ENCODE measurements at places on chromosomes 11 and 22.

DNA sequence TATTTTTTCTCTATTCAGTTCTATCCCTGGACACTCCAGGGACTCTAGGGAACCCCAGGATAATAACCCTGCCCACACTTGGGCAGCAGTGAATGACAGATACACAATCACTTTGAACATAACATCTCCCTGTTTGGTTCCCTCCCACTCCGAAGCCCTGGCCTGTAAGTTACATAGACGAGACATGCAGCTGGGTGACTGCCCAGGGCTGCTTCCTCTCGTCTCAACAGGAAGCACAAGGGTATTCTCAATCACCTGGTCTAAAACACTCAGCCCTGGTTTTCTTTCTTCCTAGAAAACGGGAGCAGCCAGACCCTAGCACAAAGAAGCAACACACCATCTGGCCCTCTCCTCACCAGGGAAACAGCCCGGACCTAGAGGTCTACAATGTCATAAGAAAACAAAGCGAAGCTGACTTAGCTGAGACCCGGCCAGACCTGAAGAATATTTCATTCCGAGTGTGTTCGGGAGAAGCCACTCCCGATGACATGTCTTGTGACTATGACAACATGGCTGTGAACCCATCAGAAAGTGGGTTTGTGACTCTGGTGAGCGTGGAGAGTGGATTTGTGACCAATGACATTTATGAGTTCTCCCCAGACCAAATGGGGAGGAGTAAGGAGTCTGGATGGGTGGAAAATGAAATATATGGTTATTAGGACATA, 19.4 kb downstream of the LAYN start:
- DNase-seq = no peak

DNA sequence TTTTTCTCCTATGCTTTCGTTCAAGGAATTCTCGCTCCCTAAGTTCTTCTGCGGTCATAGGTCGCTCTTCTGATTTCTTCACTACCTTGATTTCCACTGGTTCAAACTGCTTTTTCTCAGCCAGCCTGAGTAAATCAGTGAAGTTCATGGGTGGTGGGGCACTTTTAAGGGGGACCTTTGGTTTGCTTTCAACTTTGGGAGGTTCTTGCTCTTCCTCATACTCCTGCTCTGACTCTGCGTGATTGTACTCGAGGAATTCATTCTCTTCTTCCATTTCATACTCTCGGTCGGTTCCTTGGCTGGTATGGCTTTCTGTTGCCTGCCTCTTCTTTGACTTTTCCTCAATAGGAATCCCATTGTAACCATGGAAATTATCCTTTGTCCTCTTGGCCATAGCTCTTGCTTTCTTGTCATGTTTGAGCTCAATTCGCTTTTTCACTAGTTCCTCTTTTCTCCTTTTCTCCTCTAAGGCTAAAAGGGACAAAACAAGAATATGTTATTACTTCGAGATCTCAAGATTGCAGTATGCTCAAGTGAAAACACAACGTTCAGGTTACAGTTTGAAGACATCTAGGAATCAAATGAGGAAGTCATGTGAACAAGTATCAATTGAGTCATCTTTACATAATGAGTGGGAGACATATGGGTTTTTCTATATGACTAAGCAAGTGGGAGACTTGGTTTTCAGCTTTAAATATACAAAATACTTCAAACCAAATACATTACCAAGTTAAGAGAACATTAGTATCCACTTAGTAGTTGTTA, 16.2 kb downstream of the MISFA start:
- DNase-seq = no peak

- no peak for DNase-seq
These were observed 55.1 kb downstream of the AAMDC start for GRCh38 chr11:77876045-77876444.

DNA sequence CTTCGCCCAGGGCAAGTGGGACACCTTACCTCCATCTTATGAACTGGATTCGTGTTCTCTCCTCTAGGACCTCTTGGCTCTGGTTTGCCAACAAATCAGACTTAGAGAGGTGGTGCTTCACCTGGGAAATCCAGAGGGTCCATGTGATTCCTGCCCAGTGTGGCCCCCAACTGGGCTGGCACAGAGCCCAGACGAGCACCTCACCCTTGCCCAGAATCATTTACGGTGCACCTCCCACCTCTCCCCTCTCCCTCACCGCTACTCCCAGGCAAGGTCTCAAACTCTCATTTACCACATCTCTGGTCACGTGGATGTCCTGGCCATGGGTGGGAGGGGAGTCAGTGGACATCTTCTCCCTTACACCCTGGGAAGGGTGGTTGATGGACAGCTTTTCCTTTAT, 1.1 kb downstream of the SPATA19 start:
- no peak for DNase-seq

GRCh38 chr11:77819411-77819920, 1.1 kb downstream of the RSF1 start:
- peak; percentile 92 for DNase-seq

GRCh38 chr22:36141481-36141880, 19.1 kb downstream of the APOL3 start:
- DNase-seq = no peak

DNA sequence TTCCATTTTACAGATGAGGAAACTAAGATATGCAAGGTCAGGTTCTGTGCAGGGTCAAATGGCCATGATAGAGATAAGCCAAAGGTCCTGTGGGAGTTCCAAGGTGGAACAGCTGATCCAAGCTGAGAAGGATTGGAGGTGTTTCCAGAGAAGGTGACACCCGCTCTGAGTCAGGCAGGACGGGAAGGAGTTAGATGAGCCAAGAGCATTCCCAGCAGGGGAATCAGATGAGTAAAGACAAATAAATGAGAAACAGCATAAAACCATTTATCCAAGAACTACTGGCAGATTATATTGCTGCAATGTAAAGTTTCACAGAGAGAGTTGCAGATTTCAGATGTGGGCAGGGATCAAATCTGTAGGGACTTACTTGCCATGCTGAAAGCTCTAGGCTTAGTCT, 18.9 kb upstream of the HEPHL1 start:
- DNase-seq = no peak

- DNase-seq = no peak
These were observed 28.7 kb downstream of the UPB1 start for GRCh38 chr22:24523873-24524272.

DNA sequence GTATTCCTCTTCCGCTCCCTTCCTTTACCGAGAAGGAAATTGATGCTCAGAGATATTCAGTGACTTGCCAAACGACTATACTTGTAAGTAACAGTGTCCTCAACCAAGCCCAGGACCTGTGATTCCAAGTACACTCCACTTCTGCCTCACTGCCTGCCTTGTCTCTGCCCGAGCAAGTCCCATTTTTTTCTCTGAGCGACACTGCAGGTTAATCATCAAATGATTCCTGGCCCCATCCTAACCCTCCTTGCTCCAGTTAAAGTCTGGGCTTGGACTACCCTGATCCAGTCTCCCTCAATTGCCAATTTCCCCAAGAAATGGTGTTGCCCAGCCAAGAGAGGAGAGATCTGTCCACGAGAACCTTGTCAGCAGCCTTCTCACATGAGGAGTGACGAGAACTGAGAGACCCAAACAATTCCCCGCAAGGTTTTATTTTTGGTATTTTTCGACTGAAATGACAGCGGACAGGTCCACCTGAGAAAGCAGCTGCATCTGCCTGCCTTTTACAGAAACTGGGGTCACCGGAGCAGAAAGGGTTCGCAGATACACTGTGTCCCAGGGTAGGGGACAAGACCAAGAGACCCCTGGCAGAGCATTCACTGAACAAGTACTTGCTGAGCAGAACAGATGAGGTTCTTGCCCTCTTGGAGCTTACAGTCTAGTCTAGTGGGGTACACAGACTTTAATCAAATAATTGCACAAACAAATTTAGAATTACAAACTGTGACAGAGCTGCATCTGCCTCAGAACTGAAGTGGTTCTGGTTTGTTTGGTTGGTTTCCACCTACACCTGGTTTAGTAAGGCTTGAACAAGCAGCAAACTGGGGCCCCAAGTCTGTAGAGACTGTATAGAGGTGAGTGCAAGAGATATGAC, 11.4 kb downstream of the POU2AF1 start:
- DNase-seq = no peak

- DNase-seq = peak; percentile 22
These were observed 7.4 kb upstream of the PMM1 start for GRCh38 chr22:41596776-41597634.

GRCh38 chr22:29716814-29717545, 2.8 kb upstream of the CABP7 start:
- DNase-seq = no peak

DNA sequence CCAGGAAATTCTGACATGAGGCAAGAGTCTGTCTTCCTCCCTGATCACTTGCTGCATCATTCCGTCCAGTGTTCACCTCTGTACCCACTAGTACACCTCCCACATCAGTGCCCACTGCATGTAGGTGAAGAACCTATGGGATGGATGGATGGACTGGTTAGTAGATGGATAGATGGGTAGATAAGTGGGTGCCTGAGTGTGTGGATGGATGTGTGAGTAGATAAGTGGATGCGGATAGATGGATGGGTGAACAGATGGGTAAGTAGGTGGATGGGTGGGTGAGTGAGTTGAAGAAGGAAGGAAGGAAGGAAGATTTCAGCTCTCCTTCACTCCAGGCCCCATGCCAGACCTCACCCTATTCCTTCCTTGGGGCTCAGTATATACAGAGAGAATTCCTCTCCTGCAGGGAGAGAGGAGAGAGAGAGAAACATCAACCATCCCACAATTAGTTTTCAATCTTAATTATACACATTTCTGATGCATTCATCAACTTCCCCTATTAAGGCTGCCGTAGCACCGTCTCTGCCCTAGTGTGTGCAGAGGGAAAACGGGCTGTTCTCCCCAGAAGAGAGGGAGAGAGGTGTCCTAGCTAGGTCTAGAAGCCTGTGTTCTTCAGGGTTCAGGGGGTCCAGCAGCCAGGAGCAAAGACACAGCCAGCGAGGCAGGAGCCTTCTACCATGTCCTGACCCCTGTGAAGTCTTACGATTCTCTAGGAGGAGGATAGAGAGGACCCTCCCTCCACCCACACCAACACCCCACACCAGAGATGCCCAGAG, 125.3 kb downstream of the BUD13 start:
- no peak for DNase-seq

GRCh38 chr11:87517351-87517750, 479.6 kb downstream of the TMEM135 start:
- no peak for DNase-seq

GRCh38 chr11:10641912-10642697, 51.5 kb downstream of the IRAG1 start:
- DNase-seq = no peak

DNA sequence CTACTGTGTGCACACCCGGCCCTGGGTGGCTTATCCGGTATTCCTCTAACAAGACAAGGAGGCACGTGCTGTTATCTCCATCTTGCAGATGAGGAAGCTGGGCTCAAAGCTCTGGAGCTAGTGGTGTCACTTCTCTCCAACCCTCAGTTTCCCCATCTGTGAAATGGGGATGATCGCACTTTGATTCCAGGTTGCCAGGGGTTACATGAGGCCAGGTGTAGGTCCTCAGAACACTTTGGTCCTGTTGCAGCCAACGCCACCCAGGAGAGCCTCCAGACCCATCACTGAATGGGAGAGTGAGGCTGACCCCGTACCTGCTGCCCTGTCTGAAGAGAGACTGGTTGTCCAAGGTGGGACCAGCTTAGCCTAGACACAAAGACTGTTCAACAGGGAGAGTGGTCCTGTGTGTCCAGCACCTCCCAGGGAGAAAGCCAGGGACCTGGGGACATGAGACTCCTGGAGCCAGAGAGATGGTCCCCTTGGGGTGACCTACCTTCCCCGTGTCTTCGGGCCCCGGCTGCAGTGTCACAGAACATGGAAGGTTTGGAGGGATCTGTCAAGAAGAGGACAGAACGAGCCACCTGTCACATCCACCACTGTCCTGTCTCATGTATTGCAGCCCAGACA, 41.0 kb downstream of the TPBGL start:
- DNase-seq = no peak

GRCh38 chr11:67422891-67423290, 5.4 kb upstream of the RPS6KB2 start:
- no peak for DNase-seq

GRCh38 chr11:68651208-68651984, 32.9 kb upstream of the GAL start:
- DNase-seq = no peak

- DNase-seq = no peak
These were observed 192.3 kb upstream of the CADM1 start for GRCh38 chr11:115696563-115696962.

GRCh38 chr11:109405671-109406070, 16.3 kb upstream of the C11orf87 start:
- no peak for DNase-seq

DNA sequence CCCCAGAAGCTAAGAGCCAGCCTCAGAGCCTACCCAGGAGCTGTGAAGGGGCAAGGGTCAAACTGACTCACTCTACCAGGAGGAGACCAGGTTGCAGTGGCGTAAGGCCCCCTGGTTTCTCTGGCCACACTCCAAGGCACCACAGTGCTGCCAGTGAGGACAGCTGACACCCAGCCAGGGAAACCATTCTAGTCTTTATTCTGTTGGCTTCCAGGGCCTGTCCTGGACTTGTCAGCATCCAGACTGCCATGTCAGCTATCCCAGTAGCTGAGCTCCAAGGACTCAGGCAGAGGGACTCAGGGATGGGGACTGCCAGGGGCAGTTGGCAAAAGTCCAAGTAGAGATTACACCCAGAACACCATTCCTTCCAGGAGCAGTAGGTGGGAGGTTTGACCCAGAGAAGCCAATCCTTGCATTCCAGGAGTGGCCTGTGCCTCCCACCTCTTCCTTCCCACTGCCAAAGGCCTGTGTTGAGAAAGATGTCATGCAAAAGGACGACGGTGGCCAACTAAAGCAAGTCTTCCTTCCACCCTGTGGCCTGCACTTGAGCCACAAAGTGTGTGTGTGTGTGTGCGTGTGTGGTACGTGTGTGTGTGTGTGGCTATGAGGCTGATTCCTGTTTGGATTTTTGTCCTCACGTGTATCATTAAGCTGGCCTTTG, 3.6 kb upstream of the MAPK8IP1 start:
- DNase-seq = no peak

GRCh38 chr11:15943418-15944197, 412.7 kb downstream of the SOX6 start:
- no peak for DNase-seq
